Spinal cord (tissue), 10 donors: ENCODE measurements at places on chromosomes 3 and 15. TPM values are rescaled to one million over a fixed set of nuclear protein-coding genes. Genes with fewer than 3 reads are reported as not detected.

Gene DUOX2
- total RNA-seq, result not detected

Gene CATSPER2
- 2.6 TPM for total RNA-seq

Gene ITPKA
- 0.89 TPM for total RNA-seq

Gene GOLGA6A
- 0.28 TPM for total RNA-seq

Gene LRRC34
- 13.1 TPM for total RNA-seq

Gene GMNC
- total RNA-seq, result 1.4 TPM

Gene ZNF660
- 12.7 TPM for total RNA-seq

Gene SMAD3
- total RNA-seq, result 15.9 TPM

Gene AVEN
- 8.1 TPM for total RNA-seq

Gene SMCO1
- total RNA-seq, result not detected

Gene FBXL22
- 0.83 TPM for total RNA-seq

Gene KLHDC8B
- 20.0 TPM for total RNA-seq

Gene GOLGA8K
- 0.50 TPM for total RNA-seq

Gene PYGO1
- total RNA-seq, result 29.3 TPM

Gene GPR149
- 12.7 TPM for total RNA-seq

Gene RBMS3
- total RNA-seq, result 86.7 TPM

Gene CNTN3
- total RNA-seq, result 28.5 TPM

Gene PPP1R14D
- total RNA-seq, result not detected

Gene ISY1
- total RNA-seq, result 30.7 TPM

Gene COL8A1
- 196 TPM for total RNA-seq

Gene SCAP
- 63.9 TPM for total RNA-seq

Gene KNL1
- 11.2 TPM for total RNA-seq
